ENCODE measurements at places on chromosomes 6 and 20.

- DNase-seq: no peak
Observed at GRCh38 chr6:45818655-45819054, 197.0 kb downstream of the CLIC5 start.

DNA sequence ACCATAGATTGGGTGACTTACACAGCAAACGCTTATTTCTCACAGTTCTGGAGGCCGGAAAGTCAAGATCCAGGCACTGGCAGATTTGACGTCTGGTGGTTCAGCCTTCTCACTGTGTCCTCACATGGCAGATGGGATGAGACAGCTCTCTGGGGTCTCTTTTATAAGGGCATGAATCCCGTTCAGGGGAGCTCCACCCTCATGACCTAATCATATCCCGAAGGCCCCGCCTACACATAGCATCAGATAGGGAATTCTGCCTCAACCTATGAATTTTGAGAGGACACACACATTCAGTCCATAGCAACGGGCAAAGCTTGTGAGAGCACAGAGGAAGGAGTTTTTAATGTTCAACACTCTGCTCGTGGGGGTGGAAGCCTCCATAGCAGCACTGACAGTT, 27.5 kb downstream of the DAAM2 start:
- no peak for DNase-seq

GRCh38 chr6:57013521-57013926, 33.0 kb upstream of the KIAA1586 start:
- DNase-seq: no peak

- no peak for DNase-seq
Observed at GRCh38 chr6:163496205-163496604, 81.7 kb downstream of the QKI start.

- DNase-seq: no peak
Observed at GRCh38 chr20:37500311-37500710, 20.7 kb upstream of the NNAT start.

DNA sequence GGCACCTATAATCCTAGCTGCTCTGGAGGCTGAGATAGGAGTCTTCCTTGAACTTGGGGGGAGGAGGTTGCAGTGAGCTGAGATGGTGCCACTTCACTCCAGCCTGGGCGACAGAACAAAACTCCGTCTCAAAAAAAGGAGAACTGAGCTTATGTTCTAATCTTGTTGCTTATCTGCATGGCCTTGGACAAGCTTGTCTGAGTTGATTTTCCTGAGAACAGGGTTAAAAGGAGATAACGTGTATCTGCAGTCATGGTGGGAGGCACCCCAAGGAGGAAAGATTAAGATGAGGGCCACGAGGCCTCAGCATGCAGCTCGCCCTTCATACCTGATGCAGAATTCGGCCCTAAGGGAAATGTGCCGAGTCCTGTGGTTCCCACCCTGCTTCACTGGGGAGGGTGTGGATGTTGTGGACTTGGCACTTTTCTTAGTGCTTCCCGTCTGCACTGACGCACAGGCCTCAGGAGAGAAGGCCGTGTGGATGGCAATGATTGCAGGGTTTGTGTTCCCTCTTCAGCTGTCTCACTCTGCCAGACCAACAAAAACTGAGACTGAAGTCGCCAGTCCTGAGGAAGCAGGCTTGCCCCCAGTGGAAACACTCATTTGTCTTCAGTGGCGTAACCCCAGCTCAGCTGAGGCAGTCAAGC, 56.3 kb downstream of the EZR start:
- no peak for DNase-seq

DNA sequence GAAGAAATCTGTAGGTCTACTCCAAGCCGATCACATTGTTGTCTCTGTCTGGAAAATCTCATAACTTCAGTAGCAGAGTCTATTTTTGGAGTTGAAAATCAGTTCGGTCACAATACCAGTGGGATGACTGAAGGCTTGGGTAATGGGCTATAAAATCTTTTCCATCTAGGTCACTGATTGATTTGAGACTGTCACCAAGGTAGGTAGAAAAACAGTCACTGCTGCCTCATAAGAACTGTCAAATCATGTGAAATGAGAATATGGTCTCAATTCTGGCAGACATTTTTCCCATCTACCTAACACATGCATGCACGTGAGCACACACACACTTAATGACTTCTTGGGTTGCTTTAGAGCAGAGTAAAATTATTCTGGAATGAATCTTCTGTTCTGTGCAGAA, 1162.8 kb upstream of the CITED2 start:
- no peak for DNase-seq

- DNase-seq: no peak
Observed at GRCh38 chr6:2725999-2726567, 24.6 kb downstream of the MYLK4 start.

DNA sequence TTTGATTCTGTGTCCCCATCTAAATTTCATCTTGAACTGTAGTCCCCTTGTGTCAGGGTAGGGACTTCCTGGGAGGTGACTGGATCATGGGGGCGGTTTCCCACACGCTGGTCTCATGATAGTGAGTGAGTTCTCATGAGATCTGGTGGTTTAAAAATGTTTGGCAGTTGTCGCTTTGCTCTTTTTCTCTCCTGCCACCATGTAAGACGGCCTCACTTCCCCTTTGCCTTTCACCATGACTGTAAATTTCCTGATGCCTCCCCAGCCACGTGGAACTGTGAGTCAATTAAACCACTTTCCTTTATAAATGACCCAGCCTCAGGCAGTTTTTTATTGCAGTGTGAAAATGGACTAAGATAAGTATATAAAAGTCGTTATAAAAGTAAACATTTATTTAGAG, 80.5 kb upstream of the SGK1 start:
- DNase-seq: peak; percentile 49

- DNase-seq: no peak
Observed at GRCh38 chr6:112744827-112745226, 397.7 kb downstream of the RFPL4B start.

DNA sequence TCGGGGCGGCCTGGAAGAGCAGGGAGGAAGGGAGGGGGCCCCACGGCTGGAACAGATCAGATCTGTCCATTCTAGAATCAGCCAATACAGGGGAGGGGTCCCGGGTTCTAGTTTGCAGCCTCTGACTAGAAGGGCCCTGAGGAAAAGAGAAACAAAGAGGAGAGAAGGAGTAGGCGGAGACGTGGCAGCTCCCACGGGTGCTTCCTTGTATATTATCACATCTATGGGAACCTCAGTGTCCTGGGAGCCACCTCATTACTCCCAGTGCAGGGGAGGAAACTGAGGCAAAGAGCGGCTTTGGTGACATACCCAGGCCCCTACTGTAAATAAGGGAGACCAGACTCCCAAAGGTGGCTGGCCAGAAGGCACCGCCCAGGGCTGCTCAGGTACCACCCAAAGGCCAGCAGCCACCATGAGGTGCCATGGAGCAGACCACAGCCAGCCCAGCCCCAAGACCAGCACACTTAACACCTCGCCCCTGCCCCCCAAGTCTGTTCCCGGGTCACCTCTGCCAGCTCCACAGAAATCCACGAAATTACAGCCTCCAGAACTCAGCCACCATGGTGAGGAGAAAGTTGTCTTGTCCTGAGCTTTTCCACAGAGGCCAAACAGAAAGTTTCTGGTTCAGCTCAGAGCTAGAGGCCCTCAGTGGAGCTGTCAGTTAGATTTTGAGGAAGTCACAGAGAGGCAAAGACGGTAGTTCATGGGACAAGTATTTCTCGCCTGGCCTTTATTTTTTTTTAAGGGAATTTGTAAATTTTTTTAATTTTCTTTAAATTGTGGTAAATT, 2.1 kb downstream of the ZC3H12D start:
- peak; percentile 55 for DNase-seq

- DNase-seq: no peak
Observed at GRCh38 chr6:35304299-35304698, 6.7 kb downstream of the DEF6 start.

DNA sequence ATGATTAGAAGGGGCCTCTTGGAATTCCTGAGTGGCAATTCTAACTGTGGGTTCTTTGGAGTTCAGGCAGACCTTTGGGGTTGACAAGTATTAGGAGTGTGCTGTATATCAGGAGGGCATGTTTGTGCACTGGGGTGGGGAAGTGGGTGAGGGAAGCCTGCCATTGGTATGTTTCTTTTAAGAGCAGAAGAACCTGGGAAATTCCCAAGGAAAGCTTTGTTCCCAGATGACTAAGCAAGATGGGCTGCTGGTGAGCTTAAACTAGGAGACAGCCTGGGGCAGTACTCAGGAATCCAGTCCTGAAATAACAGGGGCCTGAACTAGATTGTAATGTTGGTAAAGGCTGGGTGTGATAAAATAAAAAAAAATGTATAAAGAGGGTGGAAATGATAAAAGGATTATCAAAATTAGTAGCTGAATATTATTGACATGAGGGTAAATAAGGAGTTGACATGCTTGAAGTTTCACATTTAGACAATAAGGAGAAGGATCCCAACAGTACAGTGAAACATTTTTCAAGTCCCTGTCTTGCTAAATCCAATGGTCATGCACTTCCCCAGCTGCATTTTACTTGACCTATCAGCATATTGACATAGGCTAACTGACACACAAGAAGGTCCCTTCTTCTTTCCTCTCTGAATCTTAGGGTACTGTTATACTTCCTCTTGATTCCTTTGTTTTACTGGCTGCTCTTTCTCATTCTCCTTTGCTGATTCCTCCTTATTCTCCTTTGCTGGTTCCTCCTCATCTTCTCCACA, 18.4 kb upstream of the IFNGR1 start:
- no peak for DNase-seq

GRCh38 chr6:52304983-52305390, 20.4 kb upstream of the MCM3 start:
- no peak for DNase-seq

GRCh38 chr20:41363601-41364000, 3.0 kb downstream of the EMILIN3 start:
- DNase-seq: no peak

GRCh38 chr6:17278289-17279063, 2.7 kb upstream of the RBM24 start:
- no peak for DNase-seq

DNA sequence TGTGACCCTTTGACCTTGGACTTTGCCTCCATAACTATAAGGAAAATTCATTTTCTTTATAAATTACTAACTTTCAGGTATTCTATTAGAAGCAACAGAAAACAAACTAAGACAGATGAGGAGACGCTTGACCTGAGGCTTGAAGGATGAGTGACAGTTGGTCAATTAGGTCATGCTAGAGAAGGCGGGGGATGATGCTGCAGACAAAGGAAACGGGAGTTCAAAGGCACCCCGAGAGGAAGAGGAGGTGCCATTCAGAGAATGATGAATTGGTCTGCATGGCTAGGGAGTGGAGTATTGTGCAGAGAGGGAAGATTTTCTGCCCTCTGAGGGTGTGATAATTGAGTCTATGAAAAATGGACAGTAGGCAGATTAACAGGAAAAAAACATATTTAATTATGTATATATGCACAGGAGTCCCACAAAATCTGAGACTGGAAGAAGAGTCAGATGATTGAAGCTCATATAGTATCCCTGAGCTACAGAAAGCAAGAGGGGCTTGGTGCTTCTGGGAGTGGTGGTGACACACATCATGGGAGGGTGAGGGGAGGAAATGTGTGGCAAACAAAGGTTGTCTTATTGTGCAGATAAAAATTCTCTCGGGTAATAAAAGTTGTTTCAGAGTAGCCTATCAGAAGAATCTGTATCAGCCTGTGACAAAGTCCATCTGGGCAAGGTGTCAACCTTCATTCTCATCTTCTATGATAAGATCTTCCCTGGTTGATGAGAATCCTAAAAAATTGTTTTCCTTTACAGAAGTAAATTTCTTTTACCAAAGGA, 20.4 kb upstream of the FUCA2 start:
- peak; percentile 32 for DNase-seq

- no peak for DNase-seq
Observed at GRCh38 chr6:165231177-165231576, 78.2 kb downstream of the C6orf118 start.

DNA sequence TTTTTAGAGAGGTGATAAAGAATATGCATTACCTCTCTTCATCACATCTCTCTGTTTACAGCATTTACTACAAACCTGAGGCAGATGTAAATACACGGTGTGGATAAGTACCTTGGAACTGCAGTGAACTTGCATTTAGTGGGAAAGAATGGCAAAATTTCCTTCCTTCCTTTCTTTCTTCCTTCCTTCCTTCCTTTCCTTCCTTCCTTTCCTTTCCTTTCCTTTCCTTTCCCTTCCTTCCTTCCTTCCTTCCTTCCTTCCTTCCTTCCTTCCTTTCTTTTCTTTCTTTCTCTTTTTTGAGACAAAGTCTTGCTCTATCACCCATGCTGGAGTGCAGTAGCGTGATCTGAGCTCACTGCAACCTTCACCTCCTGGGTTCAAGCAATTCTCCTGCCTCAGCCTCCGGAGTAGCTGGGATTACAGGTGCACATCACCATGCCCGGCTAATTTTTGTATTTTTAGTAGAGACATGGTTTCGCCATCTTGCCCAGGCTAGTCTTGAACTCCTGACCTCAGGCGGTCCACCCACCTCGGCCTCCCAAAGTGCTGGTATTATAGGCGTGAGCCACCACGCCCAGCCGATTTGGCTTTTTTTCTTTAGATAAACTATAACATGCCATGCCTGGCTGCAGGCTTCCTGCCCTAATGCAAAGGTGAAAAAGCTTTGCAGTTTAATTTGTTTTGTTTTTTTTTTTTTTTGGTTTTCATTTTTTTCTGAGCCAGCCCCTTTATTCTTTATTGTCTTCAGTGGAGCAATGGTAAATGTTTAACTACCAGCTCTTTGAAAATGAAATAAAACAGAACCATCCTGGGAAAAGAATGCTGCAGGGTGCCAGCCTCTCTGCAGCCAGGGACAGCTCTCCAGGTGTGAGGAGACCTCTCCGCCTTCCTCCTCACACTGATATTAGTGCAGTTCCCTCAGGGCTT, 64.2 kb upstream of the NEDD9 start:
- DNase-seq: no peak

DNA sequence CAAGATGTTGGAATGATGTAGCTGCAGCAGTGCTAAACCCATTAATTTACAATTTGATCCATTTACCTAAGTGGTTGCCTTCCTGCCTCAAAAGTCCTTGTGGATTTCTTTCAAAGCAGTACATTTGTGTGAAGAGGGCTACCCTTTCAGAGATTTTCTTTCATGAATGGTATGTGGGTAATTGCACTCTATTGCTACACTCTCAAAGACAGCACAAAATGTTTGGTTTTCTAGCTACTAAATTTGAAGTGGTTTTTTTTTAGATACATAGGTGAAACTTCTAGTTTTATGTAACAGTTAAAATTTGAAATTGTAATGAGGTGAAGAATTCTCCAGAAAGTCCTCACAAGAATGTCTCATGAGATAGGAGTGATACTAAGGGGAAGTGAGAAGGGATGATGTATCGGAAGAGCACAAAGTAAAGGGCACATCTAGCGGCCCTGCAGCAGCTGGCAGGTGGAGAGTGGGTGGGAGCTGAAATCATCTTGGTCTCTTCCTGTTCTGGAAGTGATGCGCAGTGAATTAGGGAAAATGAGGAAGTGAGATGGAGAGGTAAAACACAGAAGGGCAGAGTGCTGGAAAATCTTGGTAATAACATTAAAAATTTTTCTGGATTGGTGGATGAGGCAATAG, 236.8 kb upstream of the MAN1A1 start:
- DNase-seq: no peak

DNA sequence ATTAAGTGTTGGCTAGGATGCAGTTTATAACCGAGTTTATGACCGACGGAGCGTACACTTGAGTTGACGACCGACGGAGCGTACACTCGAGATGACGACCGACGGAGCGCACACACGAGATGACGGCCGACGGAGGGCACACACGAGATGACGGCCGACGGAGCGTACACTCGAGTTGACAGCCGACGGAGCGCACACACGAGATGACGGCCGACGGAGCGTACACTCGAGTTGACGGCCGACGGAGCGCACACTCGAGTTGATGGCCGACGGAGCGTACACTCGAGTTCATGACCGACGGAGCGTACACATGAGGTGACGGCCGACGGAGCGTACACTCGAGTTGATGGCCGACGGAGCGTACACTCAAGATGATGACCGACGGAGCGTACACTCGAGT, 119.8 kb downstream of the HUS1B start:
- DNase-seq: no peak

GRCh38 chr6:13778028-13778427, 36.3 kb downstream of the MCUR1 start:
- DNase-seq: no peak
